ENCODE measurements at places on chromosomes 7 and 10. TPM values are rescaled to one million over a fixed set of nuclear protein-coding genes. Genes with fewer than 3 reads are reported as not detected.

THAP5 gene
- 23.4 TPM for total RNA-seq

TMEM176B gene
- total RNA-seq, result 95.3 TPM

CELF2 gene
- 25.1 TPM for total RNA-seq

BTAF1 gene
- total RNA-seq, result 39.8 TPM

PGAM2 gene
- 0.26 TPM for total RNA-seq

LRMDA gene
- 1.0 TPM for total RNA-seq

IFIT2 gene
- total RNA-seq, result 21.6 TPM

EEF1AKMT2 gene
- 14.4 TPM for total RNA-seq

SEMA4G gene
- 1.8 TPM for total RNA-seq

RAB19 gene
- total RNA-seq, result not detected

VPS26A gene
- 44.1 TPM for total RNA-seq

PPP1R3C gene
- 94.5 TPM for total RNA-seq

ACBD7 gene
- total RNA-seq, result under 0.01 TPM

ARHGEF35 gene
- total RNA-seq, result 0.51 TPM

NME8 gene
- total RNA-seq, result not detected

LGI1 gene
- total RNA-seq, result not detected

OR2A1 gene
- total RNA-seq, result under 0.01 TPM

TCAF2 gene
- total RNA-seq, result 1.5 TPM

VENTX gene
- total RNA-seq, result not detected

STK32C gene
- 21.5 TPM for total RNA-seq
